ENCODE measurements at places on chromosomes 6 and 20.

DNA sequence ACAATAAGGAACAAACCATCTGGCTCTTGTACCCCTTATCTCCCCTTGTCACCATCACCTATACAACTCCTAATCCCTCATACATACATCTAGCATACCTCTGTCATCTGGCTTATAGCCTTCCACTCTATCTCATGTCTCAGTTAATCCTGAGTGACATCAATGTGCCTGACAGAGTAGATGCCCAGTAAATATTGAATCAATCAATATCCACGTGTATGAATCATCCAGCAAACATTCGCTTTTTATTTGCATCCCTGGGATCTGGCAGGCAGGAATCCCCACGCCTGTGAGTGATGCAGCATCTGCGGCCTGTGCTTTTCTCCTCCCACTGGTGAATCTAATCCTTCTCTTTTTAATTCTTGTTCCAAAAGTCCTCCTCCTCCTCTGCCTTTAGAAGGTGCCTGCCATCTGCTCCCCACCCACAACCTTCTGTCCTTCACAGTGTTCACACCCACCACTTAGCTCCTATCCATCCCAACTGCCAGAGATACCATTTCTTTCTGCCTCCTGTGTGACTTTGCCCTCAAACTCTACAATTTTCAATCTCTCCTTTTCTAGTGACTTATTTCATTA is 37.6 kb downstream of the ZNF391 start:
- DNase-seq, result no peak

- no peak for DNase-seq
Measured at GRCh38 chr6:100382767-100383195, 81.9 kb downstream of the SIM1 start.

- peak; percentile 67 for DNase-seq
Measured at GRCh38 chr6:170129691-170130171, 161.1 kb downstream of the DLL1 start.

DNA sequence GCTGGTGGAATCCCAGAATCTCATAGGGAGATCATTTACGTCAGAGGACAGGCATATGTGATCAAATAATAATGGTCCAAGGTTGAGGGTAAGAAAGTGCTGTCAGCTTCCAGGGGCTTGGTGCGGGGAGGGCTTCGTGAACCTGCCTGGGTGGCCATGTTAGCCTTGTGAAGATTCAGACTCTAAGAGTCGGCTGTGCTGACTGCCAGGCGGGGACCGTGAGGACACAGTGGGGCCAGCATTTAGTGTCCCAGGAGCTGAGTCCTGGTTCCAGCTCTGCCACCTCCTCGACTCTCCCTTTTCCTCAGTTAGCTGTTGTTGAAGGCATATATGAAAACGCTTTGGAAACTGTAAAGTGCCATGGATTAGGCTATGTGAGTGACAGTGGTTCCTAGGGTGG is 33.5 kb downstream of the VSTM2L start:
- DNase-seq, result no peak

GRCh38 chr20:11067359-11067758 is 393.6 kb upstream of the JAG1 start:
- no peak for DNase-seq

DNA sequence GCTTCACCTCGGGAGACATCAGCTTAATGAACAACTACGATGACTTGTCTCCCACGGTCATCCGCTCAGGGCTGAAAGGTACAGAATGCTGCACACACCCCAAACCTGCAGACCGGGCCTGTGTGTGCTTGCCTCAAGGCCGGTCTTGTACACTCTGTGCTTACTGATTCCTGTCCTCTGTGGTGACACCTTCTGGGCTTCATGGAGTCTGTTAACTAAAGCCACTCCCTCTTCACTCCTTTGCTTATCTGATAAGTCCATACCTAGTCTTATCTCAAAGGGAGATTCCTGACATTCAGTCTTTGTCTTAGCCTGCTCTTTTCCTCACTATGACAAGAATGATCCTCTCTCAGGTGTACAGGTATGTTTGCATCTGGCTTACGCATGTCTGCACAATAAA is 107.7 kb upstream of the TMEM181 start:
- no peak for DNase-seq

DNA sequence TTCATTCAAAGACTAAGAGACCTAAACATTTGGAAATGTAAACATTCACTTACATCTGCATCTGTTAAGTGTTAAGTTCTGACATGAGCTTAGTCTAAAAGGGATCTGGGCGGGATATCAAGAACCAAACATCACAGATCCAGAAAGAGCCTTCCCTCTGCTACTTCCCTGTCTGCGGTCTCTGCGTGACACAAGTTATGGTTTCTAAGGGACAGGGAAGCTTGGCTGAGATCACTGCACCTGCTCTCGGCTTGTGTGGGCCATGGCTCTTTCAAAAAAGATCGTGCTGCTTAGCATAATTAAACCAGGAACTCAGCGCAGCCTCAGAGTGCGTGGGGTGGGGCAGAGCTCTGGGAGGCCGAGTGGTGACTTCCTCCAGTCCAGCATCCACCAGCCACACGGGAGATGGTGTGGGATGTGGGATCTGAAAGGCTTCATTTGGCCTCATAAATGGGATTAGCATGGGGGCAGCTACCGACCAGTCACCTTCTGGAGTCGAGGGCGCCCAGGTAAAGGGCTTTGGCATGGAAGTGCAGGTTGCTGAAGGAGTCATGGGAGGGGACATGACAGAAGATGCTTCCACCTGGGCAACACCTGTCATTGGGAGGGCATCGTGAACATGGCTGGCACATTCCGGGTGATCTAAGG is 16.7 kb upstream of the RAMACL start:
- no peak for DNase-seq

- DNase-seq, result no peak
Measured at GRCh38 chr6:168232062-168232461, 87.5 kb downstream of the DACT2 start.

GRCh38 chr6:111970426-111970825 is 83.5 kb upstream of the CCN6 start:
- DNase-seq, result no peak

- DNase-seq, result no peak
Measured at GRCh38 chr20:1897541-1897940, 2.3 kb downstream of the SIRPA start.

- DNase-seq, result no peak
Measured at GRCh38 chr6:132058975-132059374, 107.8 kb upstream of the CCN2 start.

GRCh38 chr20:44746367-44747165 is 901 bp downstream of the KCNK15 start:
- peak; percentile 33 for DNase-seq

GRCh38 chr6:3566812-3567211 is 110.0 kb upstream of the SLC22A23 start:
- DNase-seq, result no peak

GRCh38 chr6:132527791-132528190 is 10.3 kb upstream of the TAAR9 start:
- no peak for DNase-seq

- no peak for DNase-seq
Measured at GRCh38 chr20:19735446-19735845, 22.6 kb upstream of the RIN2 start.

DNA sequence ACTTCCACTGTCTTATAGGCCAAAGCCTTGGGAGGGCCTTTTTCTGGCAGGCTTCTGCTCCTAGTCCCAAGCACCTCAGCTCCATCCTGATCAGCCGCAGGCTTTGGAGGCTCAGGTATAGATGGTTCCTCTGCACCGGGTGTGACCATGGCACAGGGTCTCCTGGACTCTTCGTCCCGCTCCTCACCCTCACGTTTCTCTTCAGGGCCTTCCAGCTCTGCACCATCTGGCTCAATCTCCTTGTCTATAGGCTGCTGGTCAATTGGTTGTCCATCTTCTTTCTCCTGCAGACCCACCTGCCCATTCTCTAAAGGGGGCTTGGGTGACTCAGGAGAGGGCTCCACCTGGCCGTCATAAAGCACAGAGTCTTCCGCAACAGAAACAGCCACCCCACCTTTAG is 37.0 kb downstream of the BFSP1 start:
- no peak for DNase-seq

GRCh38 chr6:159358562-159358961 is 189.4 kb downstream of the FNDC1 start:
- DNase-seq, result no peak

- no peak for DNase-seq
Measured at GRCh38 chr6:139173172-139173571, 38.3 kb downstream of the HECA start.

GRCh38 chr6:84329516-84329915 is 102.1 kb upstream of the CEP162 start:
- DNase-seq, result no peak

DNA sequence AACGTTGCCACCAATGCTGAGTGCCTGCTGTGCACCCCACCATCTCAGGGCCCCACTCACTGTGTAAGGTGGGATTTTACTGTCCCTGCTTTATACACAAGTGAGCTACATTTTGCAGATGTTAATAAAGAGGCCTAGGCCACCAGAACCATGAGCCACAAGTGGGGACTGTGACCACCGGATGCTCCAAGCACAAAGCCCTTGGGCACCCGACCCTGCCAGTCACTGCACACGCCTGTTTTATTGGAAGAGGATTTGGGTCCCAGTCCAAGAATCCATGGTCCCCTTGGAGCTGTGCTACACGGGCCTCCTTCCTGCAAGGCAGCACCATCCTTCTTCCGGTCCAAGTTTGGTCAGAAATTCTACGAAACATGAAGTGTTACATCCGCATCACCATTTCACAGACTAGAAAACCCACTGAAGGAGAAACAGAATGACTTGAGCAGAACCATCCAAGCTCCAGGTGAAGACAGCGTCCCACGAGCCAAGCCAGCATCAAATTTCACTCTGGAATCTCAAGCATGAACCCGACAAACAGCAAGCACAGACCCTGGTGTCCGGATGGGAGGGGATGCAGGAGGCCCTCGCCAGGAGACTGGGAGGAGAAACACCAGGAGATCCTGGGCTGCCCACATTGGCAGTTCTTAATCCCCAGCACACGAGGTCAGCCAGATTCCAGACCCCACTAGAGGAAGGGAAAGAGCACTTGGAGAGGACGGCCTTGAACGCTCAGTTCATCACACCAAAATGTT is 226.9 kb downstream of the DLL1 start:
- DNase-seq, result no peak

DNA sequence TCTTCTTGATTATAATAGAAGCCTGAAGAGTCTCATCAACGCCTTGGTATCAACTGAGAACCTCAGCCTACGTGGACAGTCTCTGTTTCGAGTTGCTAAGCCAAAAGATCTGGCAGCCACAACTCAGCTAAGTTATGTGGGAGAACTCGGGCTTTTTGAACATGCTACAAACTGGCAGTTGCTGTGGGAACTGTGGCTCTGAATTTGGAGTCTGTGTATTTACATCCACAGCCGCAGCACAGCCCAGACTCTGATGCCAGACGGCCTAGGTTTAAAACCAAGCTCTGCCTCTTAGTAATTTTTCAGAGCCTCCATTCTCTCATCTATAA is 35.8 kb downstream of the RIPOR2 start:
- no peak for DNase-seq

Measured in NCI-H187 (cell line).